Stimulated activated CD4-positive, alpha-beta T cell treated with anti-CD3 and anti-CD28 coated beads, Interleukin-4, amount 100 ng/mL, for 1 hour (primary cell): ENCODE measurements at places on chromosomes 3 and 15.

- no peak for DNase-seq
Observed at GRCh38 chr3:52769786-52770455, 819 bp downstream of the NEK4 start.

DNA sequence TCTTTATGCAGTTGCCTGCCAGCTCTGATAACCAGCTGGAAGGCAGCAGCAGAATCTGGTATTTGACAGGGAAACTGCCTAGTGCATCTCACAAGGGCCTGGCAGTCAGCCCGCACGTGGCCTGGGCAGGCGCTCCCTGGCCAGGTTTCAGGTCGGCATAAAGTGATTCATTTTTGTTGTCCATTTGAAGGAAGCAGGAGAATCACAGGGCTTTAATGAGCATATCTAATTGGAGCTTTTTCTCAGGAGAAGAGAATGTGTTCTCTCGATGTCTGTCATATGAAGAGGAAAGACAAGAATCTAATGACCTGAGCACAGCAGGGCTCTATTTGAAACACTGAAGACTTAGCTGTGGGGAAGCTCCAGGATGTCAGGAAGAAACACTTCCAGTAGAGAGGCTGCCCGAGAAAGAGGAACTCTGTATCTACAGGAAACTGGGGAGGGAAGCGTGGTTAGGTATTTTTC is 98.8 kb upstream of the MB21D2 start:
- DNase-seq = no peak

GRCh38 chr15:100180921-100181320 is 160.9 kb downstream of the ADAMTS17 start:
- no peak for DNase-seq

GRCh38 chr3:34189133-34189532 is 390.7 kb downstream of the PDCD6IP start:
- DNase-seq = no peak

DNA sequence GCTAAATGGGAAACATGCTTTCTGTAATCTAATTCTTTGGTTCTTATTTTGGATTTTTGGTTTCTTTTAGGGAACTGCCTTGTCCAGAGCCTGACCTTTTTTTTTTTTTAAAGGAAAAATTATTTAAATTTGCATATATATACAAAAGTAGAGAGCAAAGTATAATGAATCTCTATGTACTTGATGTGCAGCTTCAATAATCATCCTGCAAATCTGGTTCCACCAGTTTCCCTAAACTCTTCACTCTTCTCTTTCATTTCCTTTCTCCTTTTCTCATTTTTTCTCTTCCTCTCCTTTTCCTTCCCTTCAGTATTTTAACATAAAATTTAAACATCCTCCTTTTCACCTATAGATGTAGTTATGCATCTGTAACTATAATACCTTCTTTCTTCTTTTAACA is 82.5 kb downstream of the USP13 start:
- no peak for DNase-seq

- no peak for DNase-seq
Observed at GRCh38 chr3:52432225-52432624, 12.7 kb downstream of the SEMA3G start.

- no peak for DNase-seq
Observed at GRCh38 chr3:186754006-186754405, 29.4 kb upstream of the EIF4A2 start.

- no peak for DNase-seq
Observed at GRCh38 chr3:187590861-187591576, 79.2 kb downstream of the SST start.

- no peak for DNase-seq
Observed at GRCh38 chr3:47603332-47603731, 24.7 kb upstream of the CSPG5 start.

GRCh38 chr15:69958496-69959084 is 139.1 kb downstream of the TLE3 start:
- DNase-seq = no peak

DNA sequence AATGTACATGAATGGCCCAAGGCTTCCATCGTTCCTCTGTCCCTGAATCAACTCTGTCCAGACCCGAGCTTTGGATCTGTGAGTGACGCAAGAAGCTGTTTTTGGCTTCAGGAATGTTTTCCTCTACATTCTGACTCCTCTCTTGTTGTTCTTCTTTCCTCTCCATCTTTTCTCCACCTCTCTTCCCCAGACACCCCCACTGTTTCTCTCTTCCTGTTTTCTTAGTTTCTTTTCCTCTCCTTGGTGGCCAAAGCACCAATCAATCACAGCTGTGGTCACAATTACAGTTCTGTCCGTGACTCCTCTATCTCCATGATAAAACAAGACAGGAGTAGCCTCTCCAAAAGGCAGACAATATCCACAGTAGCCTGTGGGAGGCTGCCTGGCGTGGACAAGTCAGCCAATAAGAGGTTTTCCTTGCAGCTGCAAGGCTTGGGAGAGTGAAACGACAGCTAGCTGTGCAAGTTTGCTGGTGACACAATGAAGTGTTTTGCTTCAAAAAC is 4.9 kb upstream of the TMEM212 start:
- no peak for DNase-seq

- DNase-seq = no peak
Observed at GRCh38 chr3:121758727-121759450, 9.3 kb upstream of the GOLGB1 start.

DNA sequence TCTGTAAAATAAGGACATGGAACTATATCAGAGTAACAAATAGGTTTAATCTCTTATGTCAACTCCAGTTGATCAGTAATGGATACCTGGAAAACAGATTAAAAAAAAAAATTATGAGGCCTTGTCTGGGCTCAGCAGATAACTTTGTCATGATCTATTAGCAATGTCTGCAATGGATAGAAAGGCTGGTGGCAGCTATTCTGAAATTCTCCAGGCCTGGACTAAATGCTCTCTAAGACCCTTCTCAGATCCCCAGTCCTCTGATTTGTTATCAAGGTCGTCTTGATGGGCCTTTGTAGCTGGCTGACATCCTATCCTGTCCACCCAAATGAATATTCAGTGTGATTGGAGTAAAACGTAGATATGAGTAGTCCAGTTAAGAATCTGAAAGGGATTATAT is 13.7 kb downstream of the LRTM1 start:
- DNase-seq = no peak

DNA sequence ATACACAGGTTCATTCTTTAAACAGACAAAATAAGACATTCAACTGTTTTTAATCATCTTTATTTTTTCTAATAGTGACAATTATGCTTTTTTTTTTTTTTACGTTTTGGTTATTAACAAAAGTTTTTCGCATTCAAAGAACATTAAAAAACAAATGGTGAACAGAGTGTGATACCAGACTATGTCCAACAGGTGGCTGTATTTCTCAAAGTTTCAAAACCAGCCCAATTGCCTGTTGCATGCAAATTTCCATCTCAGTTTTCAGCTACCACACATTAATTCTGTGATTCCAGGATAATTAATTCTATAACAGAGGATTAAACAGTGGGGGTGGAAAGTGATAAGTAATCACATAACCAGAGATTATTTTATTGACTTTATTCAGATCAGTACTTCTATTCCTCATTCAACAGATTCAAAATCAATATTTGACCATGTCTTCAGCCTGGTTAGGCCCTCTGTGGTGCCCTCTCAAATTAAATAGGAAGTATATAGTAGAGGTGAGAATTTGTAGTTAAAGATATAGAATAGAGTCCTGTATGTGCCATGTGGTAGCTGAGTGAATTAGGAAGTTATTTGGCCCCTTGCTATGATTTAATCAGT is 122.2 kb upstream of the DCBLD2 start:
- no peak for DNase-seq

- no peak for DNase-seq
Observed at GRCh38 chr3:189342811-189343210, 171.0 kb downstream of the TPRG1 start.

DNA sequence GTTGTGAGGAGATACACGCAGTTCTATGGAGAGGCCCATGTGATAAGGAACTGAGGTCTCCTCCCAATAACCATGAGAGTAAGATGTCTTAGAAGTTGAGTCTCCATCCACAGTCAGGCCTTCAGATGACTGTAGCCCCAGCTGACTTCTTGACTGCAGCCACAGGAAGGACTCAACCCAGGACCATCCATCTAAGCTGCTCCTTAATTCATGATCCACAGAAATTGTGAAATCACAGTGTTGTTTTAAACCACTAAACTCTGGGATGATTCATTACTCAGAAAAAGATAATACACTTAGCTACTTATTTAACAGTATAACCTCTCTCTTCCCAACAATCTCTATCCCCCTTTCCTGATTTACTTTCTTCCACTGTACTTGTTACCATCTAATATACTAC is 173.3 kb downstream of the ALDH1A2 start:
- no peak for DNase-seq

DNA sequence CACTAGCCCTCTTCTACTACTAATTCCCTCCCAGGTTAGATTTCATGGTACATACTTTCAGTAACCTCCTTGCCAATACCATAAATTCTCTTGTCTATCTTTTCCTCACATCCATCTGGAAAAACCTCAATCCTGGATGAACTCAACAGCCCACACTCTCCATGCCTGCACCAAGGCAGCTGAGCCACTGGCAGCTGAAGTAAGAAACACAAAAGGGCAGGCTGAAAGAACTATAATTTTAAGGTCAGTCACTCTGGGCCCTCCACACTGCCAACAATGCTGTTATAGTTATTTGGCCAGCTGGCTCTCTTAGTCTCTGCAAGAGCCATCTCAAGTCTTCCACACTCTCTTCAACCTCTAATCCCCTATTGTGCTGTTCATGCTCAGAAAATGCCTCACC is 15.1 kb upstream of the TIPARP start:
- DNase-seq = no peak

- DNase-seq = no peak
Observed at GRCh38 chr15:63628123-63628822, 31.1 kb downstream of the FBXL22 start.

DNA sequence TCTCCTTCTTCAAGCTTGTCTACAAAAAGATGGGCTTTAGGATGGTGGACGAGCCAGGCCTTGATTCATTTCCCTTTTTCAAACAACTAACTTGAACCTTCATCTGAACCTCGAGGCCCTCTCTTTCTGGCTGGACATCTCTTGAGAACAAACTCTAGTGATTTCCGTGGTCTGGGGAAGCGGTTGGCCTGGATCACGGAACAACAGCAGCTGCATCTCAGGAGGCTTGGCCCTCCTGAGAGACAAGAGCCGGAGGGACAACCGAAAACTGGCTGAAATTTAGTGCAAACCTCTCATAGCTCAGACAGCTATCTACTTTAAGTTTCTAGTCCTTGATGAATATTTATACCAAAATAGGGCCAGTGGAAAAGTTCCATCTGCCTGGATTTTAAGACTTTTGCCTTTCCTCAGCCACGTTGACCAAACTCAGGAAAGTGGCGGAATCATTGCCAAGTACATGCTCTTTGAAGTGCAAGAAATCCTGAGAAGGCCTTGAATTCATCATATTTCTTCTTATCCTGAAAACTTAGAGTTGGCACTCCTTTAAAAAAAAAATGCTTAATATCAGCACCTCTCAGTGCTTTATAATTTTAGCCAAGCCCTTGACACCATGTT is 14.5 kb downstream of the LMCD1 start:
- DNase-seq = no peak

- DNase-seq = no peak
Observed at GRCh38 chr3:21238661-21239060, 512.3 kb downstream of the ZNF385D start.

GRCh38 chr3:31937225-31937624 is 43.8 kb downstream of the OSBPL10 start:
- no peak for DNase-seq

GRCh38 chr3:8845641-8846040 is 76.2 kb upstream of the OXTR start:
- no peak for DNase-seq

- no peak for DNase-seq
Observed at GRCh38 chr3:17800232-17800631, 57.8 kb upstream of the TBC1D5 start.

DNA sequence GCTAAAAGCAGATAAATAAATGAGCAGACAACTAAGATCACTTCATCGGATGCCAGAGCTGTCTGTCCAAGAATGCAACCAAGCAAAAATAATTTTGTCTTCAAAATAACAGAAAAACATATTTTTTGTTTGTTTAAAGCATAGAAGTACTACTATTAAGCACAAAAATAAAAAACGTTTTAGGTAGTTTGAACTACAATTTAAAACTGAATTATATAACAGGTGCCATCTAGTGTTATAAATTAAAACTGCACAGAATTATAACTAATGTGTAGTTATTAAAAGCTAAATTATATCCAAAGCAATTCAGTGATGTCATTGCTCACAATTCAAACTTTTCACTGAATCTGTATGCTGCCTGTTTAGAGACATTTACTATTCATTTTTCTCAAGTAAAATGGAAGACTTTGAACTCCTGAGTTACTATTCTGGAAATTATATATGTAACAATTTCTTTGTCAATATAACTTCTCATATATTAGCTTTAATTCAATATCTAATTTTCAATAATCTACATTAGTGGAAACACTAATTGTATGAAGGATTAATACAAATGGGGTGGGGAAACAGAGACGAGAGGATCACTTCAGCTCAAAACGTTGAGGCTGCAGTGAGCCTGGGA is 29.5 kb downstream of the LINS1 start:
- no peak for DNase-seq

DNA sequence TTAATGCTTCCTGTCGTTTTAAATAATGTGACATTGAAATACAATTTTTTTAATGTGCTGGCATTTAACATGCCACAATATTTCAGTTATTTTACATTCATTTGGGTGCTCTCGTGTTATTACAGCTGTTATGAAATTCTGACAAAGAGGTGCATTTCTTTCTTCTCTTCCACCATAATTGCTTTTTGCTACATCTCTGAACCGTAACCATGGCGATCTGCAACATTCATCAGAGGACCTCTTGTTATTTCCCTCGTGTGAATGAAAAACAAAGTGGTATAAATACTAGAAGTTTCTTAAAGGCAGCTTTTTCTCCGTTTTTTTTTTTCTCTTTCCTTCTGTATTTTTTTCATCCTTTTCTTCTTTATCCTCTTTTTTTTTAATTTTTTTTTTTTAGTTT is 316.4 kb downstream of the MCTP2 start:
- no peak for DNase-seq

- no peak for DNase-seq
Observed at GRCh38 chr3:52162250-52162872, 8.1 kb upstream of the POC1A start.

- no peak for DNase-seq
Observed at GRCh38 chr15:60191821-60192220, 187.7 kb downstream of the FOXB1 start.

DNA sequence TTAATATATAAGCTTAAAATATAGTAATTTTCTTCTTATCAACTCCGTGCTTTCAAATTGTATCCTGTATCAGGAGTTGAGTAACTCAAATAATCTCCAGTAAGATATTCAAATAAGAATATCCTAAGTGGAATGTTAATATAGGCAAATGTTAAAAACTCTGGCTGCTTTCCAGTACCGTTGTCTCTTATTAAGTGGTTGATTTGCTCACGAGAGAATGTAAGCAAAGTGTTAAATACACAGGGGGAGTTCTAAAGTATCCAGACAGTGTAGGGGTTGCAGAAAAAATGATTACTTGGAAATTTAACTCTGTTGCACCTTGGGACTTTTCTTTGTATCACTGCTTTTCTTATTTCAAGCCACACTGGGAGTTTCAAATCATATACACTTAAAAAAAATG is 478.9 kb upstream of the TBL1XR1 start:
- DNase-seq = no peak
